Suppressor macrophage treated with lipopolysaccharide for 1 hour (primary cell): ENCODE measurements at places on chromosomes 16 and 17.

DNA sequence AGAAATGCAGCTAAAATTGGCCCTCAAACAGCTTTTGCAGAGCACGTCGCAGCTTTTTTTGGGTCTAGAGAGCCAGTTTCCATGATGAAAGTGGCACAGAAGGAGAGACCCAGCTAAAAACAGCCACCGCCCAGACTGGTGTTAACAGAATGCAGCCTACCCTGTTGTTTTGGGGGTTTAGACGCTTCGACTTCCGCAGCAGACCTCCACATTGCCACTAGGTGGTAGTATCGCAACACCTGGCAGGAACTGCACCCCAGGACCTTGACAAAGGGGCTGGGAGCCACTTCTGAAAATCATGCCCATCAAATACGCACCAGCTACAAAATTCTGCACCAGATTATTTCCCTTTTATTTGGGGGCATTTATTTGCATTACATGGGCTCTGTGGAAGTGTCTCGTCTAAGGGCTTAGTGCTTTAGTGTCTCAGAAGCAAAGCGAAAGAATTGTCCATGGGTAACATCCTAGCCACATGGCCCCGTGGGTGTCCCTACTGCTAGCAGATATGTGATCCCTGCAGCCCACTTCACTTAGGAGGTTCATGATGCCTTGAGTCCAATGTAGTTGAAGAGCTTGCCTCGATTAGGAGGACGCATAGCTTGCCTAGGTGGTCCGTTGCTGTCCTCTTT is 167.1 kb downstream of the HAPSTR1 start:
- DNase-seq: peak; percentile 15

DNA sequence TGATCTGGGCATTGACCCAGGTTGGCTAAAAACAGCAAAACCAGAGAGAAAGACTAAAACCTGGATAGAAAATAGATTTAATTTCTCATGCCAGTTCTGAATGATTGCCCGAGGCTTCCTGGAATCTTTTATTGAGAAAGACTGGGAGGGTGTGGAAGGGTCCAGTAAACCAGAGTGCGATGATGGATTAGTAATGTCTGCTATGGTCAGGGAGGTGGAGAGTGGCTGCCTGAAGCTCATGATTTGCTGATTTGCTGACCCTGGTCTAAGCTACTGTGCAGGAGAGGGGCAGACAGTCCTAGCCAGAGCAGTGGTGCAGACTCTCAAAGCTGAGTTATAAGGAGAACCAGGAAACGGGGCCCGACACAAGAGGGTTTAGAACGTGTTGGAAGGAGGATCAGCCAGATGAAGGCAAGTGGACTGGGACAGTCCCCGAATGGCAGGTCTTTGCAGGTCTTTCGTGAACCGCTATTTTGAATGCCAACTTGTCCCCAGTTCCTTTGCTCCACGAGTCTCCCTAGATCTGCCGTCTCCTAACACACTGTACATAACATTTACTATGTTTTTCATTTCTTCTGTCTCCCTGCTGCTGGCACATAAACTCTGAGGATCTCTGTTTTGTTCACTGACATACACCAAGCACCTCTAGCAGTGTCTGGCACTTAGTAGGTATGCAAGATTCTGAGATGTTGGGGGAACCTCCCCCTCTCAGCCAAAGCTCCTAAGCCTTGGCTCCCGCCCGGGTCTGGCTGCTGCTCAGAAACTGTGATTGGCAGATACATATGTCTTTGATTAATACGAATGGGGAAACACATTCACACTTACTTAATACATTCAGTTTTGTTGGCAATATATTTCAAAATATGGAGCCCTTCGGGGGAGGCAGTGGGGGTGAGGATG is 237.3 kb upstream of the TNRC6C start:
- DNase-seq: no peak

- DNase-seq: no peak
Observed at GRCh38 chr17:69651921-69652320, 237.4 kb downstream of the MAP2K6 start.

GRCh38 chr16:68022728-68023537 is at the start of the genes DDX28 and DUS2:
TSS of gene DDX28 (minus strand) at chr16:68023232. CDS start at chr16:68023202, 30 bp downstream.
TSS of gene DUS2 (plus strand) at chr16:68023284. CDS start at chr16:68038024, 14,740 bp downstream.
- DNase-seq: peak; percentile 97

GRCh38 chr16:88678224-88678979 is 7.9 kb downstream of the SNAI3 start:
- no peak for DNase-seq

DNA sequence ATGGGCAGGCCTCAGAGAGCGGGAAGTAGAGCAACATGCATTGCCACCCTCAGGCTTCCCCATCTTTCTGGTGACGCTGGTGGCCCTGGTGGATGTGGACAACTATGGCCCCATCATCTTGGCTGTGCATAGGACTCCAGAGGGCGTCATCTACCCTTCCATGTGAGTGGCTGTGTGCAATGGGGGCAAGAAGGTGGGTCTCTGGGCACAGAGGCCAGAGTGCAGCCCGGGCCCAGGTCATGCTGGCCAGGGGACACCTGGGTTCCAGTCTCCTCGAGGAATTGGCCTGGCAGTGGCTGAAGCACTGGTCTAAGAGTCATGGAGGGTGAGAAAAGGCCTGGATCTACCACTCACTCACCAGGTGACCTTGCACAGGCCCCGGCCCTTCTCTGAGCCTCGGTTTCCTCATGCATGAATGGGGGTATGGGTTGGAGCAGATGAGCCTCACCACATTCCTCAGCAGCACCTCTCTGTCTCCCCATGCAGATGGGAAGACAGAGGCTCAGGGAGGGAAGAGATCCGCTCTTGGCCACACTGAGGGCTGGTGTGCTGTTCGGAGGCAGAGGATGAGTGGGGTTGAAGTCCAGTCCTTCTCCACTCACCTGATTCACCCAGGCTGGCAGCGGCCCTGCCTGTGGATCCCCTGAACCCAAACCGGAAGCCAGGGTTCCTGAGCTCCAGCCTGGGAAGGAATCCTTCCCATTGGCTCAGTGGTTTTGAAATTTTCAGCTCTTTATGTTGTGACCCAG is 7.2 kb upstream of the ADGRG3 start:
- no peak for DNase-seq

DNA sequence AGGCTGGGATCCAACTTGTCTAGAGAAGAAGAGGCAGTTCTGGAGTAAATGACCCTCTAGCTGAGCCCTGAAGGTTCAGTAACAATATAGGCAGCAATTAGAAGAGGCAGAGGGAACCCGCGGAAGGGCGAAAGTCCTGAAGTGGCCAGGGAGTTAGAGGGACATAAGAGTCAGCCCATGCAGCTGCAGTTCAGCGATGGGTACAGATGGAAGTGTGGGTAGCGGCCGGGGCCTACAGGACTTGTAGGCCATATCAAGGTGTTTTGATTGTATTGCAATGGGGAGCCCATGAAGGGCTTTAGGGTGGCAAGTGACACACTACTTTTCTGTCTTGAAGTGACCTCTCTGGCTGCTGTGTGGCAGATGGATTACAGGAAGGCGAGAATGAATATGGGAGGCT is 3.0 kb downstream of the ELAC2 start:
- DNase-seq: no peak

DNA sequence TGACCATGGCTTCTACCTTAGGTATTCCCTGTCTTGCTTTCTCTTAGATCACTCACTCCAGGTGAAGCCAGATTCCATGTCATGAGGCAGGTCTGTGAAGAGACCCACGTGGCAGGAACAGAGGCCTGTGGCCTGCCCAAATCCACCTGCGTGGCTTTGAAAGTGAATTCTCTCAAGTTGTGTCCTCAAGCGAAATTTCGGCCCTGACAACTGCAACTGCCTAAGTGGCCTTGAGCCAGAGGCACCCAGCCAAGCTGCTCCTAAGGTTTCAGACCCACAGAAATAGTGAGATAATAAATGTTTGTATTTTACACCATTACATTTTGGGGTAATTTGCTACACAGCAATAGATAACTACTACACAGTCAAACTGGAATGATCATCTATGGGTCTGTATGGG is 497.9 kb downstream of the XYLT1 start:
- no peak for DNase-seq

DNA sequence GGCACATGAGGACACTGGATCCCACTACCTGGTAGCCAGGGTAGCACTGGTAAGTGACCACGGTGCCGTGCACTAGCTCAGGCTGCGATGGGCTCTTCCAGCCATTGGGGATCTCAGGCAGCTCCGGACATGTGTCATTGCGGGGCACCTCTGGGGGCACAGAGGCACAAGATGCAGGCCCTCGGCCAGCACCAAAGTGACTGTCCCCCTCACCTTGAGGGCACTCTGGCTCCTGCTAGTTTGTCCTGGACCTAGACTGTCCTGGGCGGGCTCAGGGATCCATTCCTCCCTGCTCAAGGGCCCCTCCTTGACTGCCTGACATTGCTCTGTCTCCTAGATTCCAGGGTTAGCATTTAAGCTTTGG is 6.7 kb upstream of the PHF12 start:
- no peak for DNase-seq
